ENCODE measurements at places on chromosomes 16 and 17.

GRCh38 chr16:84633622-84634021, 14.7 kb upstream of the KLHL36 start:
- no peak for DNase-seq

GRCh38 chr17:36197387-36197703, 787 bp upstream of the CCL3L1 start:
- DNase-seq: no peak

DNA sequence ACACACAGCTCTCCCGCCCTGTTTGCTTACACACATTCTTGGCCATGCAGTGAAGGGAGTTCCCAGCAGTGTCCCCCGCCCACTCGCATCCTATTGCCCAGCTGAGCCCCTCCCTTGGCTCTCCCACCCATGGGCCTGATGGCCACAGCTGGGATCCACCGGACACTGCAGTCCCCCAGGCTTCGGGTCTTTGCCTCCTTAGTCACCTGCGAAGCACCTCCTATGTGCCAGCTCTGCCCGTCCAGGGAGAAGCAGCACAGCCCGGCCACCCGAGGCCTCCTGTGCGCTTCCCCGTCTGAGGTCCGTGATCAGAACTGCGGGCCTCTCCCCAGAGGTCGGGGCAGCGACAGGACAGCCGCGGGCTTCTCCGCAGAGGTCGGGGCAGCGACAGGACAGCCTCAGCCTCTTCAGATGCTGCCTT, 136.9 kb downstream of the BANP start:
- DNase-seq: no peak

GRCh38 chr16:74487634-74488495, 66.6 kb upstream of the CLEC18B start:
- DNase-seq: no peak

GRCh38 chr16:75794426-75794825, 68.1 kb upstream of the CPHXL start:
- no peak for DNase-seq

- DNase-seq: peak; percentile 4
Observed at GRCh38 chr17:69702078-69702477, 287.6 kb downstream of the MAP2K6 start.

DNA sequence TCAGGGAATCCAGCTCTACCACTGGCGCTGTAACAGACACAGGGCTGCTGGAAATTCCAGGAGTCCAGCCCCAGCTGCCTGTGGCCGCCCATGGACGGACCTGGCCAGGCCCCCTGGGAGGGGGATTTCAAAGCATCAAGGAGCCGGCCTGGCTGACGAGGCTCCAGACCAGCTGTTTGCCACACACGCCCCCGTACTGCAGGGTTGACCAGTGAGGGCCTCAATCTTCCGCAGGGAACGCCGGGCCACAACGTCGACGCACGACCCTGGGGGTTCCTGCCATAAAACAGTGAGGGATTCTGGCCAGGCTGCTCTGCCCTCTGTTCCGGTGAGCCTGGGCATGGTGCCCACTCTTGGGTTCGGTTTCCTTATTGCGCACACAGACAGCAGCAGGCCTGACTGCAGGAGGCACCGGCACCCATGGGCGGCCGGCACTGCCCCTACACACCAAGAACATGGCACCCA, 3.7 kb downstream of the LMF1 start:
- DNase-seq: no peak

DNA sequence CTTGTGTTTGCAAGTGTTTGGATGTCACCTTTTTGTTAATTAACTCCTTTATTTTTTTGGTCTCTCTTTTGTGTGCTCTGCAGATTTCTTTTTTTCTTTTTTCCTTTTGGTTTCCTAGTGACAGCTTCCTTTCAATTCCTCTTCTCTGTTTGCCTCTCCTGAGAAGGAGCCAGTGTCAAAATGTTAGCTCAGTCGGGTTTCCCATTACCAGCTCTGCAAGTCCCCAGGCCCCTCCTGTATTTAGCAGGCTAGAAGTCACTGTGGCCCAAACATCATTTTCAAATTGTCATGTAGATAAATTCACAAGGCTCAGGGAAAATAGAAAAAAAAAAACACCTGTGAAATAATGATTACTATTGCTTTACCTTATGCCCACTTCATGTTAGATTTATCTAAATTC, 1621.6 kb downstream of the CDH8 start:
- no peak for DNase-seq

DNA sequence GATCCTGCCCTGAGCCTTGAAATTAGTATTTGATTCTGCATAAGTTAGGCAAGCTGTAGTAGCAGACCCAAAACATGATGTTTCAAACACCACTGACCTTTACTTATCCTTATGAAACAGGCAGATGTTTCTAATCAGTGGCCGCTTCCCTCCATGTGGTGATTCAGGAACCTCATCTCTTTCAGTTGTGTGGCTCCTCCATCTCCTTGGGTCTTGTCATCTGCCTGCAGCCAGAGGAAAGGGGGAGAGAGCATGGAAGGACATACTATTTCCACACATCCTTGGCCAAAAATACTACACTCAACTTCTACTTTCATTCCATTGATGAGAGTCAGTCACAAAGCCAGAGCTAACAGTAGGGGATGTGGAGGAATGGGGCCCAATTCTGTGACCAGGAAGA, 41.6 kb upstream of the IRX6 start:
- no peak for DNase-seq

- no peak for DNase-seq
Observed at GRCh38 chr17:73022694-73023093, 69.8 kb downstream of the SLC39A11 start.

DNA sequence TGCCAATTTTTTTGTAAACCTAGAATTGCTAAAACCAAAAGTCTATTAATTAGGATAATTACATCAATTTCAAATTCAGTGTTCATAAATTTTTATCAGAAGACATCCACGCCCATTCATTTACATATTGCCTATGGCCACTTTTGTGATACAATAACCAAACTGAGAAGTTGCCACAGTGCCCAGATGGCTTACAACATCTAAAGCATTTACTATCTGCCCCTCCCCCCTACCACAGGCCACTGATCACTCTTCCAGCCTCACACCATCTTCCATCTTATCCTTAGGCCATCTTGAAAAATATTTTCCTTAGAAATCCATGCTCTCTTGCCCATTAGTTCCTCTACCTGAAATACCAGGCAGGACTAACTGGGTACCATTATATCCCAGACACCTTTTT, 6.3 kb upstream of the PRKAR1A start:
- DNase-seq: no peak

DNA sequence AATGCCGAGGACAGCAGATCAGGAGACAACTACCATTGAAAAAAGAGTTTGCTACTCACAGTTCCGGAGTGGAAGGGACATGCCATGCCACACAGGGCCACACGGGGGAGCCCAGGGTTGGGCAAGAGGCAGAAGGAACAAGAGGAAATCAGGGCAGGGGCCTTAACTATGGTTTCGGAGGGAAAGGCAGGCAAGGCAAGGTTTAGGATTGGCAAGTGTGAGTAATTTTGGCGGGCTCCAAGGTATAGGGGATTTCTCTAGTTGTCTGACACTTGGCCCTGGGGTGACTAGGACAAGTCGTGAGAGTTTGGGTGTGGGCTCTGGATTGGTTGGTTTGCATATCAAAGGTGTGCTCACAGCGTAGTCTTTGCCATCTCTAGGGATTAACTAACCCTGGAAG, 27.0 kb upstream of the NTN1 start:
- DNase-seq: no peak

- no peak for DNase-seq
Observed at GRCh38 chr17:14903854-14904253, 361.3 kb downstream of the PMP22 start.

DNA sequence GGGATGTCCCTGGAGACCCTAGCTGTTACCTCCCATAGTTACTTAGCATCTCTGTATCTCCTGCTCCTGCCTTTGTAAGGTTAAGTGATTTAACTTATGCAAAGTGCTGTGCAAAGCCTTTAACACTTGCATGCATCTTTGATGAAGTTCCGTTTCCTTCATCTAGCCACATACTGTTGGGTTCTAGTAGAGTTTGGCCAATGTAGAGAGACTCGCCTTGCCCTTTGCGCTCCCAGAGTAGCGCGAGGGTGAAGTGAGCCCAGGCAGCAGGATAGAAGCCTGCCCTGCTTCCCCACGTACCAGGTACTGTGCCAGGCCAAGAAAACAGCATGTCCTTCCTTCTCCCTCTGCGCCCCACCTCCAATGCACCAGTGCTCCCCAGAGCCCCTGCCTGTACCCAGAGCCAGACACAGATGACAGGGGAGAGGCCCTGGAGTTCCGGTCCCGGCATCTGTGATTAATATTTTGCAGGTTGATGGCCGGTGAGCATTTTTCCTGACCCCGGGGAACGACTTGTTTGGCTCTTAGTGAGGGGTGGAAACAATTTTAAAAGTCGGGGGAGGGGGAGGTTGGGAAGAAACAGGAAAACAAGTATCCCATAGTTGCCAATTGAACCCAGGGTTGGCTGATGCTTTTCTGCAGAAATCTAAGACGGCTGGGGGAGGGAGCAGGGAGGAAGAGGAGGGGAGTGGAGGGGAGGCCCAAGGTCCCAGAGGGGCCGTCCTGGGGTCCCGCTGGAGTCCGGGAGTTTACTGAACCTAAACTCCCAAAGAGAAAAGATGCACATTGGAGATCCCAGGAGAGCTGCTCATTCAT, 13.1 kb upstream of the CDC42EP4 start:
- DNase-seq: no peak

- no peak for DNase-seq
Observed at GRCh38 chr16:88784856-88785105, 239 bp downstream of the PIEZO1 start.

DNA sequence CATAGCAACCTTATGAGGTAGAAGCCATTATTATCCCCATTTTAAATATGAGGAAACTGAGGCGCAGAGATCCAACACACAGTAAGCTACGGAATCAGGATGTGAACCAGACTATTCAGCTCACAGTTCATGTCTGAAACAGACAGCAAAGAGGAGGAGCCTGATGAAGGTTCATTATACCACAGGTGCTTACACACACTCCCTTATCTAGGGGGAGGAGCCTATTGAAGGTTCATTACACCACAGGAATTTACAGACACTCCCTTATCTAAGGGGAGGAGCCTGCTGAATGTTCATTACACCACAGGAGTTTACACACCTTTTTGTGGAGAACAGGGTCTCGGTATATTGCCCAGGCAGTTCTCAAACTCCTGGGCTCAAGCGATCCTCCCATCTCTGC, 21.9 kb downstream of the C16orf95 start:
- DNase-seq: peak; percentile 69

DNA sequence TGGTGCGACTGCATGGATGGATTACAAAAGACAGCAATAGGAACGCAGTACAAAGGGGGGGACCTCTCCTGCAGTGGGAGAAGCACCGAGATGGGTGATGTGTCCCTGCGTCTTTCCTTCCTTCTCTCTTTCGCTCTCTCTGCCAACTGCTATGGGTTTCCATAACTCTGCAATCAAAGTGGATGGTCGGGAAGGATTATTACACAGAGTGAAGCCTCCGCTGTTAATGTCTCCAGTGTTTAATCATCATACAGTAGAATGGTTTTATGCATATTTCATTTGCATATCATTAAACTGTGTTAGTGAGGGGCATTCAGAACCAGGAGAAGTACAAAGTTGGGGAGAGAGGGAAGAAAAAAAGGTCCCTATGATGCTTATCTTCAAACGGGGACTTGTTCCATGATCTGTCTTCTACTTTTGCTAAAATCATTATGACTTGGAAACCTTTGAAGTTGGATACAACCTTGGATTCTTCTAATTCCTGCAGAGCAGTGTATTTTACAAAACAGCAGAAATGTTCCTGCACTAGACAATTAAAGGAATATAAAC, 255.9 kb upstream of the PMFBP1 start:
- no peak for DNase-seq

GRCh38 chr17:76968707-76969597, 100.7 kb downstream of the MGAT5B start:
- DNase-seq: peak; percentile 22

DNA sequence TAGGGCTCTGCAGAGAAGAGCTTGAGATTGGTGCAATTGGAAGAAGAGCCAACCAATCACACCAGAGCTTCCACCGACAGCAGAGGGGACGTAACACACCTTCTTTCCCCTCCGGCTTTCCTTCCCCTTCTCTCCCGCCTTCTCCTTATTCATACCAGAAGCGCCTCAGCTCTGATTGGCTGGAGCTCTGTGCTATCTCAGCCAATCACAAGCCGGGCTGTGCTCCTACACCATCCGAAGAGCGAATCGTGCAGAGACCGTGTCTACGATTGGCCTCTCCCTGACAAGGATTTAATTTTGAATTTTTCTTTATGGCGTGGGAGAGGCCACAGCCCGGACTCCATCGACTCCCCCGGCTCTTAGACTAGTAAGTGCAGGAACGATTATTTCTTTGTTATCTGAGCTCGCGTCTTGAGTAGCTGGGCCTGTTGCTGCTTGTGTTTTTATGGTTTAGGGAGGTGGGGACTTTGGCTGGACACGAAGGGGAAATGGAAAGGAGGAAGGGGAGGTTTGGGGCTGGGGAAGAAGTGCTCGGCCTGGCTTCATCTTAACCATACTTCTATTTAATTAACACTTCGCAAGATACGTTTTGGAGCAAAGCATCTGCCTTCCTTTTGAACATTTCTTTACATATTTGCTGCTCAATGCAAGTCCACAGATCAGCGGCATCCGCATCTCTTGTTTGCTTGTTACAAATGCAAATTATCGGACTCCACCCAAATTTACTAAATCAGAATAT, at the start of gene PRR11:
PRR11 (plus strand) TSS at position 308 of the 739 bp plus-strand sequence. CDS start 14,007 bp downstream, outside the sequence.
- peak; percentile 96 for DNase-seq

DNA sequence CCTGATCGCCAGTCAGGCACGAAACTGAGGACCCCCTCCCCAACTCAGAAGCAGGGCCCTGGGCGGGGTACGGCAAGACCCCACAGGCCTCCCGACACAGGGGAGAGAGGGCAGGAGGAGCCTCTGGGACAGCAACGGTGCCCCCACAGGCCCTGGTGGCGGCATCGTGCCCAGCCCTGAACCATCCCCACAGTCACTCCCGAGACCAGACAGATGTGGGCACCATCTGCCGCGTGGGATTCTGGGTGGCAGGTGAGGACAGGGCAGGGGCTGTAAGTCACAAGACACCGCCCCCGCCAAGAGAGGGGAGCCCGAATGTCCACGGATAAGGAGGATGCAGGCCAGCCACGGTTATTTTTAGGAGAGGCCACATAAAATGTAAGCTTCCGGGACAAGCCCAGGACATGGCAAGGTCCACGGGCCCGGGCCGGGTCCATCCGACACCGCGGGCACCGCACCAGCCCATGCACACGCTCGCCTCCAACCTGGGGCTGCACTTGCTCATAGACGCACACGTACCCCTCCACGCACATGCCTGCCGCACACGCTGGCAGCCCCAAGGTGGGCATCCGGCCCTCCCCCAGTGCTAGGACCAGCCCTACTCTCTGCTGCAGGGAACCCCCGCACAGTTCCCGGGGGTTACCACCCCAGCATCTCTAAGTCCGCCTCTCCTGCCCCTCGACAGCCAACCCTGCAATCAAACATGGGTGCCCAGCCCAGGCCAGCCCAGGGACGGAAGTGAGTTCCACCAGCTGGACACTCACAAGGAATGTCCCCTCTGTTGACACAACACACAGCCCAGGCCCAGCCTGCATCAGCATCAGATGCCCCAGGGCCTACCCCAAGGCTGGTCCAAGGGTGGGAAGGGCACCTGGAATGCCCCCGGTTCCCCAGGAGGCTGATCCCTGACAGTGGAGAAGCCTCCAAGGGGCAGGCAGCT, 8.2 kb upstream of the PVALEF start:
- DNase-seq: no peak
